ENCODE measurements at places on chromosomes 13 and 19.

DNA sequence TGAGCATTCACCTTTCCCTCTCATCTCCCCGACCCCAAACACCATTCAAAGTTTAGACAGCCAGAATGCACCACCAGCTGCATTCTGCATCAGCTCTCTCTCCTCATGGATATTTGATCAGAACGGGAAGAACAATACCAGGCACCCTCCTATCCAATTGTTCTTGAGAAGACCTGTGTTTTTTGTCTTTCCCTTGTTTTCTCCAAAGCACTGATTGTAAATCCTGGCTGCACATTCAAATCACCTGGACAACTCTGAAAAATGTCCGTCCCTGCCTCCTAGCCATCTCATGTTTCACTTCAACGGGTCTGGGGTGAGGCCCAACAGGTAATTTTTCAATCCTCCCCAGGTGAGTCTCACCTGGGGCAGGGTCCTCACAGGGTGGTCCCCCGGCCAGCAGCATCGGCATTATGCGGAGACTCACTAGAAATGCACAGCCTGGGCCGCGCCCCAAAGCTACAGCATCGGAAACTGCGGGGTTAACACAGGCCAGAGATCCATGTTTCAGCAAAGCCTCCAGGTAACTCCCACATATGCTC, 5.5 kb downstream of the IRS2 start:
- DNase-seq, result no peak

- DNase-seq, result no peak
Measured at GRCh38 chr13:31032528-31033113, 100.2 kb downstream of the TEX26 start.

GRCh38 chr13:25420161-25420560, 48.4 kb downstream of the ATP8A2 start:
- no peak for DNase-seq

- DNase-seq, result no peak
Measured at GRCh38 chr19:58294743-58295374, 10.3 kb upstream of the ERVK3-1 start.

GRCh38 chr13:110517505-110518225, 43.9 kb downstream of the RAB20 start:
- DNase-seq, result no peak

DNA sequence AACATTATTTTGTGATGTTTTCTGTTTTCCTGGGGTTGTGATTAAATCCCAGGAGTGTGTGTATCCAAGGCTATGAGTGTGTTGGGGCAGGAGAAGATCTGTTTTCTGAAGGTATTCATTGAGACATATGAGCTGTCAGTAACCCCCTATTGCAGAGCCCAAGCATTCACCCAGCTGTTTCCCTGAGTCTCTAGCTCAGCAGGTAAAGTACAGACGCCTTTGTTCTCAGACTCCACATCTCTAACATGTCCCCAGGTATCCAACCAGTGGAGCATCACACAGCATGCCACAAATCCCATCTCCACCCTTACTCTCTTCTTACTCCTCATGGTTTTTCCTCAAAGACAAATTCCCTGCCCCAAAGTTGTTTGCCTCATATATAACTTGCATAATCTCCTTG, 213.6 kb downstream of the PCDH20 start:
- no peak for DNase-seq

- DNase-seq, result no peak
Measured at GRCh38 chr19:14495672-14496028, 277 bp downstream of the GIPC1 start.

- DNase-seq, result no peak
Measured at GRCh38 chr13:26471807-26472206, 85.7 kb upstream of the WASF3 start.

DNA sequence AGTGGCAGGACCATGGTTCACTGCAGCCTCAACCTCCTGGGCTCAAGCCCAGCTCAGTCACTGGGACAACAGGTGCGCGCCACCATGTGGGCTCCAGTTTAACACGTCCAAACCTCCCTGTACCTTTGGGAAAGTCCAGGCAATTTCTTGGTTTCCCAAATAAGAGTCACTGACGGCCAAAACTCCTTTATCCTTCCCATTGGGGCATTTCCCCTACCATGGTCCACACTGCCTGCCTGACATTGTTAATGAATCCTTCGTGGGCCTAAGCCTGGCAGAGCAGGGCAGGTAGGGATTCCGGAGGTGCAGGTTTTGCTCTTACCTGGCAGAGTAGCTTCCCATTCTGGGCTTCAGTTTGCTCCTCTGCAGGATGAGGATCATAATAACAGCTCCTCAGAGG, 66.2 kb upstream of the TM9SF2 start:
- no peak for DNase-seq

DNA sequence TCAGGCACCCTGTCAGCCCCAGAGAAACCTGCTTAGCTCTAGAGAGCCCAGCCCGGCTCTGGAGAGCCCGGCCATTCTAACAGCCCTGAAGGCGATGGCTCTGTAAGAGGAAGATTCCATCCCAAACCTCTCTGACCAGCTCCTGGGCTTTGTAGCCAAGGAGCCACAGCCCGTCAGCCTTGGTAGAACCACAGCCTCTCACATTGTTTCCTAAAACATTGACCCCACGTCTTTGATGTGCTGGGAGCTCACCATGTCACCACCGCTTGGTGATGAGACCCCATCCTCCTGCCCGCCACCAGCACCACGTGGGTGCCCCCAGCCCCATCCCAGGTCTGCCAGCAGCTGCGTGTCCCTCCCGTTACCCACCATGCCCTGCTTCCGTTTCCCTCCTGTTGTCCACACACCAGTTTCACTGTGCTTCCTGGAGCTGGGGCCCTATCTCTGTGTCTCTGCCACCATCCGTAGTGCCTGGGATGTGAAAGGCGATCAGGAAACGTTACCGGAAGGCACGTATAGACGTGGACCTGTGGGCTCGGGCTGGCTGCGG, 94.2 kb upstream of the MCF2L start:
- no peak for DNase-seq

GRCh38 chr13:48221686-48222187, 11.3 kb upstream of the ITM2B start:
- DNase-seq, result no peak

- DNase-seq, result peak; percentile 45
Measured at GRCh38 chr19:42129399-42130253, 2.6 kb downstream of the POU2F2 start.

- DNase-seq, result peak; percentile 91
Measured at GRCh38 chr13:107211073-107211472, 643.1 kb upstream of the ARGLU1 start.

DNA sequence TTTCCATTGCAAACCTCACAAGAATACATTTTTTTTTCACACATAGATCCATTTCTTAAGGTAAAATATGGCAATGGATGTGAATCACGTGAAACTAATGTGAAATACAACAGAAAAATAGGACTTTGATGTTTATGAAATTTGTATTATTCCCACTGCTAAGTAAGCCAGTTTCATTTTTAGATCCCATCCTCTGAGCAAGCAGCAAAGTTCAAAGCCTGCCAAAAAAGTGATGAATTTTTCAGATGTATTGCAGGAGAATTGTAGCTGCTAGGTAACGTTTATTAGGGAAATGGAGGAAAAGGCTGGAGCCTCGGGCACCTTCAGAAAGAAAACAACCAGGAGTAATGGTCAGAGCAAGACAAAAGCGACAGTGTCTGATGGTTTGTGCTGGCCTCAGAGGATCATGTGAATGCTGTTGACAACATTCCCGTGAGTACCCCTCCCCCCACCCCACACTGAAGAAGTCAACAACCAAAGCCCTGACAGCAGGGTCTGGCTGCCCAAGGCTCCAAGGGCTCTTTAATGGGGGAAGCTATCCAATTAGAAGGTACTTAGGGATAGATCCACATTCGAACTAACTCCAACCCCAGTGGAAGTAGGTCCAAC, 95.5 kb downstream of the OXGR1 start:
- DNase-seq, result no peak

- peak; percentile 68 for DNase-seq
Measured at GRCh38 chr13:40558656-40559055, 107.8 kb downstream of the FOXO1 start.

DNA sequence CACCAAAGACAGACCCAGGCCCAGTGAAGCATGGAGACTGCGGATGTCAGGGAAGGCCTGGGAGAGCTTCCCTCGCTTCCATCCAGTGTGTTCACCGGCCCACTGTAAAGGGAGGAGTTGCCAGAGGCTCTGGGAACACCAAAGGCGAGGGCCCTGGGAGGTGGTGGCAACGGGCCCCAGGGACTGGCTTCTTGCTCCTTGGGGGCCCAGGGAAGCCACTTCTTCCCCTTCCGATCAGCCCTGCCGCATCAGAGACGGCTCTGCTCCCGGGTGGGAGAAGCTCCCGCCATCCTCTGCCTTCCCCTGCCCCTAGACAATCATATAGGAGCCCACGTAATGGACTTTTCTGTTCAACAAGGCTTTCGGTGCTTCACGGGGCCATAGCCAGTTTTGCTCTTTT, 83.4 kb upstream of the GPR183 start:
- no peak for DNase-seq

DNA sequence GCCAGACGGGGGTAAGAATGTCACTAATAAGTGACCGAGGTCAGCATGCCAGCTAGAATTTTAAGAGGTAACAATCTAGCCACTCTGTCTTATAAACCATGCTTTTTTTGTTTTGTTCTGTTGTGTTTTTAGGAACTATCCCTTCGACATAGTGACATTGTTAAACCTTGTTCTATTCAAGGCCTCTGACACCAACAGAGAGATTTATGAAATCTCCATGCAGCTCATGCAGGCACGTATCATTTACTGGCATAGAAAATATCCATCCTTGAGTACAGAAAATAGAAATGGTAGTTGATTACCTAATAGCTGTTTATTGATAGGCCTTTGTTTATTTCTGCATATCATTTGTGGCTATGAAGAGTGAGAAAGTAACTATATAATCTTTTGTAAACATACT, 113.4 kb downstream of the ZAR1L start:
- DNase-seq, result no peak

- no peak for DNase-seq
Measured at GRCh38 chr13:34914416-34914815, 27.7 kb upstream of the NBEA start.

DNA sequence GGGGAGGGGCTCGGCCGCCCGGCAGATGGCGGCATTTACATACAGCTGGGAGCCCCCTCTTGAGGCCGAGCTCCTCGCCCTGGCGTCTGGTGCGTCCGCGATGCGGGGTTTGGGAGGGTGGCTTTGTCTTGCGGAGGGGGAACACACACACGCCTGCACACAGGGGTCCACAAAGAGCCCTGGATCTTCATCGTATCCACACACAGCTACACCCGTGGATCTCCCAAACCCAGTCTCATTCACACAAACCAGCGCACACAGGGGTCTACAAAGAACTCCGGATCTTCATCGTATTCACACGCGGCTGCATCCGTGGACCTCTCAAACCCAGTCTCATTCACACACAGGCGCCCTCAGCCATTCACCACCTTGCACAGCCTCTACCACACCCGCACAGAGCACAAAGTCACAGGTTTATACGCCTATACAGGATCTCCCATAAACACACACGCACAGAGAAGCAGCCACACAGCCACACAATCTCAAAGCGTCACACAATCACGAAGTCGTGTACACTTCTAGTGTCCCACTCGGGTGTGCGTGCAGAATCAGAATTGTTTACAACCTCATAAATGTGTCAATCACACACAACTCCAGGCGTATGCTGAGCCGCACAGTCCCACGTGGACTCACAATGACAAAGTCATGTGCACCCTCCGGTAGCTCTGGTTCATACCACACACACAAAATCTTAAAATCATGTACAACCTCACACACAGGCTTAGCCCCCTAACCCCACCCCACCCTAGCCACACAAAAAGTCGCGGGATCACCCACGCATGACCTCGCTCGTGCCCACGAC, 550 bp upstream of the DLL3 start:
- DNase-seq, result peak; percentile 29

GRCh38 chr19:41887711-41888382, 4.9 kb downstream of the ARHGEF1 start:
- DNase-seq, result peak; percentile 29

GRCh38 chr19:14325863-14326262, 55.4 kb upstream of the ADGRE5 start:
- DNase-seq, result no peak

- DNase-seq, result no peak
Measured at GRCh38 chr13:33571618-33572017, 246.3 kb upstream of the RFC3 start.

- no peak for DNase-seq
Measured at GRCh38 chr13:25881971-25882451, 169.8 kb downstream of the SHISA2 start.

DNA sequence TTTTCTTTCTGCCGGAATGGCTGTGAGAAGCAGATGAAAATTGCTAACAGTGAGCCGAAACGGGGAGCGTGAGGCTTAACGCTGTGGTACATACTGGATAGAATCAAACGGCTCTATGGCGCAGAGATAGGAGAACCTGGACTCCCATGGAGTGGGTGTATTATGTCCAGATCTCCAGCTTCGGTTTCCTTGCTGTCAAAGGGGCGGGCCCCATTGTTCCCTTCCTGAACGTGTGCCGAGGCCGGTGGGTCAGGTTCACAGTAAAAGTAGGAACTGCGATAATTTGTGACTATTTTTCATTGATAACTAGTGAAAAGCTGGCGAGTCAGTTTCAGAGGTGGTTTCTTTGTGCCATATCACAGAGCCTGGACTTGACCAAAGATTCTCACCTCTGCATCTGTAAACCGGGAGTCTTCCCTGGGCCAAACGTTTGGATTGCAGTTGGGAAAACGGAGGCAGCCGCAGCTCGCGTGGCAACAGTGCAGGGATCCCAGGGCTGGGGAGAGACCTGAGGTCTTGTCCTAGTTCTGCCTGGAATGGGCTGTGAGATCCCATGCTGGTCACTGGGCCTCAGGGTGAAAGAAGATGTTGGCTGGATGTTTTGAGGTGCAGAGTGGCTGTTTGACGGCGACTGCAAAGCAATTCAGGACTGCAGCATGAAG, 752 bp downstream of the RPL18A start:
- no peak for DNase-seq

DNA sequence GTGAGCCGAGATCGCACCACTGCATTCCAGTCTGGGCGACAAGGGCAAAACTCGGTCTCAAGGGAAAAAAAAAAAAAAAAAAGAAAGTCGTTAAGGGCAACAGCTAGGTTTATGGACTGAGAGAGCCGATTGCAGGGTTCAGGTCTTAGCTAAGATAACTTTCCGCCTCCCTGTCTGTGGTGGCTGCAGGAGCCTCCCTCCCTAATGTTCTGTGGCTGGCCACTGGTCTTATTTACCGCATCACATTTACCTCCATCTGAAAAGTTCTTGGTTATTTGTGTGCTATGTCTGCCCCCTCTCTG, 722 bp upstream of the CRTC1 start:
- no peak for DNase-seq

GRCh38 chr19:39746836-39747529, 9.2 kb upstream of the CLC start:
- DNase-seq, result no peak

GRCh38 chr13:110653271-110653670, 37.9 kb downstream of the NAXD start:
- no peak for DNase-seq

GRCh38 chr19:18800079-18800478, 9.0 kb upstream of the COMP start:
- no peak for DNase-seq

- DNase-seq, result no peak
Measured at GRCh38 chr19:54521022-54521859, 18.6 kb downstream of the LAIR2 start.

DNA sequence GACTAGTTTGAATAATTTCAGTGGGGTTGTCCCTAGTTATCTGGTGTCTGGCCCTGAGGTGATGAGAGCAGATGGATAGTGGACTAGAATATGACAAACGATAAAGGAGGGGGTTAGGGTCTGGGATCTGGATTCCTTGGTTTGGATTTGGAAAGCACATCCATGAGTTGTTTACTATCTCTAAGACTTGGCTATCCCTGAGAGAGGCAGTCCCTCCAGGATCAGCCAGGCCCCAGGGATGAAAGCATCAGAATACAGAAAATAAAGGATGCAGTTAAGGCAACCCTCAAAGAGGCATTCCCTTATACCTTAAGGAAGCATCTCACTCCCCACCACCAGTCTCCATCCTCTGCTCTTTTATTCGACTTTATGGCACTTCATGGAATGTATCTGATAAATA, 230.7 kb downstream of the NHLRC3 start:
- DNase-seq, result no peak
